ENCODE measurements at places on chromosomes 4 and X.

DNA sequence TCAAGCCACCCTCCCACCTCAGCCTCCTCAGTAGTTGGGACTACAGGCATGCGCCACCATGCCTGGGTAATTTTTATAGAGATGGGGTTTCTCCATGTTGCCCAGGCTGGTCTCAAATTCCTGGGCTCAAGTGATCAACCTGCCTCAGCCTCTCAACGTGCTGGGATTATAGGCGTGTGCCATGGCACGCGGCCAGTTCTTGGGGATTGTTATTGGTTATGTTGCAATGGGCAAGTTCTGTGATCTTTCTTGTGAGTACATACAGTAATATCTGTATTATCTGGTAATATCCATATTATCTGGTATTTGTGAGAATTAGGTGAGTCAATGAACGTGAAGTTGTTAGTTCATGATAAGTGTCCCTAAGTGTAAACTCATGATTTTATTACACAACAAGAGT is 90.3 kb upstream of the TBL1X start:
- no peak for DNase-seq

- no peak for DNase-seq
These were observed 565.0 kb downstream of the BCOR start for GRCh38 chrX:39532761-39533160.

DNA sequence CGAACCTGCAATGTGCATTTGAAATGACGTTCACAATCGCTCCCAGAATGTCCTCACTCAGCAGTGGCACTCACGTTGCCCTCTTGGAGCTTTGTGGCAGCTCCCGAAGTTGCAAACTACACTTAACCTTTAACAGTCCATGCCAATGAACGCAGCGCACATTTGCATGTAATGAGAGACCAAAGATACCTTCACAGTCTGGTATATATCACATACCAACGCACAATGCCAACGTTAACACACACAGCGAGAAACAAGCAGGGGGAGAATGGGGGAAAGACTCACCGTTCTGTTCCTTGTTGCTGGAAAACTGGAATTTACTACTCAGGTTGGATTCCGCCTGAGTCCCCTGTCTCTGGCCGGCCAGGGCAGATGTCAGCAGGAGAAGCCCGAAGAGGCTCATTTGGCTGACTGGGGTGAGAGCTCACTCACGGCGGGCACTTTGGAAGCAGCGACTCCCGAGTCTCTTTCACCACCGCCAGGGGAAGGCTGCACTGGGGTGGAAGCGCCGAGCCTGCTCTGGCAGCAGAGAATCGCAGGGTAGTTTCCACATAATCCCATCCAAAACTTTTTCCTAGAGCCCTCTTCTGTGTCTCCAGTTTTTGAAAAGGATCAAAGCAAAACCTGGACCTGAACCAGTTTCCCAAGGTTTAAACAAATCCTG is 966 bp downstream of the PDGFC start:
- no peak for DNase-seq

DNA sequence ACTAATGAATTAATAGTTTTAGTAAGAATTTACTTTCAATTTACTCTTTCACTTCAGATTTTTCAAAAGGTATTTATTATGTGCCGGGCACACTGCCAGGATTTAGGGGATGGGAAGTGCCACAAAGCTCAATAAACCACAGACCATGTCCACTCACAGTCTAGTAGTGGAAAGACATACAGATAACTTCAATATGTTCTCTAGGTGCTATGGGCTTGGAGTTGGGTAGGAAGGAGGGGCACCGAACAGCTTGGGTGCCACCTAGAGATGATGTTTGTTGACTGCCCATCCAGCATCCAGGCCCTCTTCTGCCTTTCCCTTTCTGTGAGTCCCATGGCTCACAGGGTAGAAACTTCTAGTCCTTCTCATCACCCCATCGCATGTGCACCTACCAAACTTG is 17.8 kb downstream of the MFAP3L start:
- DNase-seq, result no peak

DNA sequence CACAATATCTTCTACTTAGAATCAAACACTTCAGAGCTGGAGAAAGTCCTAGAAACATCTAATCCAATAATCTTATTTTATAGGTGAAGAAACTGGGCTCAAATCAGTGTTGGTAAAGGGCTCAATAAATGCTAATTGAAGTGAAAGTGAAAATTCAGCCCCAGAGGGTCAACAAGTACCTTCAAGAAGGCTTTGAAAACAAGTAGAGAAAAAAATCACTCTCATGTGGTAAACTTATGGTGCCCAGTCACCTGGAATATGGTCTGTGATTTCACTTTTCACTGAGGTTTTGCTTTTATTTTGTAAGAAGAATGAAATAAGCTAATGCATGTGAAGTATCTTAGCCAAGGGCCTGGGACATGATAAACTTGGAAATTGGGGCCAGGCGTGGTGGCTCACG is 29.1 kb upstream of the EIF4E start:
- no peak for DNase-seq

GRCh38 chrX:119427024-119427794 is 28.1 kb downstream of the SLC25A43 start:
- peak; percentile 20 for DNase-seq

- DNase-seq, result no peak
These were observed 59.3 kb downstream of the DDIT4L start for GRCh38 chr4:100130964-100131363.

- DNase-seq, result no peak
These were observed 170.5 kb upstream of the EMCN start for GRCh38 chr4:100688368-100688767.

GRCh38 chrX:77493677-77494553 is 46.7 kb downstream of the FGF16 start:
- no peak for DNase-seq

DNA sequence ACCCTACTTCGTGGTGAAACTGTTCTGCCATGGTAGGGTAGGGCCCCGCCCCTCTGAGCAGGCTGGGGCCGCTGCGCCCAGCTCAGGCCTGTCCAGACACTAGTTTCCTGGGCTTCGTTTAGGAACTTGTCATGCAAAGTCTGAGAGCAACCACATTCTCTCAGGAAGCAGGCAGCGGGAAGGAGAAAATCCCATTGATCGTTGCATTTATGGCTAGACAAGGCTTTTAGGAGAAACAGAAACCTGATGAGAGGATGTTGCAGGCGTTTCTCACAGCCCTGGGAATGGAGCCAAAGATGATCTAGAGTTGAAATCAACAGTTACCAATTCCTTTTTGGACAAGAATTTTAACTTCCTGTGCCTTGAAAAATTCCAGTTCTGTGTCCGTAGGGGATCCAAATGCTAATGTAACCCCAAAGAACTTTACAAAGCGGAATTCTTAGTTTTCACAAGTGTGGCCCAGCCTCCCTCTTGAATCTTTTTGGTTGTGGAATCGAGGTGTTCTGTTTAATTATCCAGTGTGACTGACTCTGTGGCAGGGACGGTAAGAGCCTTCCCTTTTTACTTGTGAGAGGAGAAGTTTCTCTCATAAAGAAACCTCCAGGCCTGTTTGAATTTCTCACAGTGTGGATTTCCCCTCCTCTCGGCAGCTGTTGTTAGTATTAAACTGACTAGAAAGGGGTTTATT is 4.5 kb upstream of the CXCL9 start:
- DNase-seq, result peak; percentile 41

GRCh38 chrX:68942840-68943239 is 114.0 kb downstream of the EFNB1 start:
- DNase-seq, result no peak

- no peak for DNase-seq
These were observed 170.6 kb downstream of the MSN start for GRCh38 chrX:65837875-65838549.

DNA sequence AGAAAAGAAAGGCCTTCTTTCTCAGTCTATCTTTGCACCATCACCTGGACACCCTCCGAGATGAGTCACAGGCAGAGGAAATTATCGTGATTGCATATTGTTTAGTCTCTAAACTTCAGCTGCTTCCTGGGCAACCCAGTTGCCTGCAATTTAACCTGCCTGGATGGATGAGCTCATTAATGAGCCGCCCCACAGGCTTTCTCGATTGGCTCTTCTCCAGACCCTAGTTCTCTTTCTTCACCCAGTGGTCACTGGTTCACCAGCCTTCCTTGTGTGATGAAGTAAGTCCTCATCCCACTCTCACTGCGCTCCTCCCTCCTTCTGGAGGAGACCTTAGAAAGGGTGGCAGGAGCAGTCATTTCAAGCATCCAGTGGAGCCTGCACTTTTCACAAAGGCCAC is 94.4 kb downstream of the SOWAHB start:
- DNase-seq, result no peak

- no peak for DNase-seq
These were observed 81.3 kb upstream of the TMEM33 start for GRCh38 chr4:41853973-41854372.

- no peak for DNase-seq
These were observed 773 bp downstream of the PRMT9 start for GRCh38 chr4:147683188-147683591.

DNA sequence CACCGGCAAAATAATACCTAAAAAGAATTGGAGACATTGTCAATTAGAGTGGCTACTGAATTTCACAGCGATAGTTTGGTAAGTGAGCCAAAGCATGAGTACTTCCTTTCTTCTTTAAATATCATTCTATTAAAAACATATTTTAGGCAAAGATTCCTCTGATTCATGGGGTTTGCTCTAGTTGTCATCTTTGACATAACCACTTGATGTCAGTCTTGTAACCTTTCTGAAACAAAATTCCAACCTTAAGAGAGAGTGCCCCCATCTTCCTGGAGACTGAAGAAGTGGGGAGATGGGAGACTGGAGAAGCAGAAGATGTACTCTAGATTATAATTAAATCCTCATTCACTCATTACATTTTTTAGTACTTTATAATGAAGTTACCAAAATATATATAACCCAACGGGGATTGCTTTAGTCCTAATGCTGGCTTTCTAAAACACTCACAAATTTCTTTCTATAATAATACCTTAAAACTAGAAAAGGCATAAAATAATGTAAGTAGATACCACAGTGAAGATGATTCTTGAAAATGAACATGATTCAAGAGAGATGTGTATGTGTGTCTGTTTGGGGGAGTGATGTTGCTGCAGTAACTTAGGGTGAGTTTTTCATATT is 96.4 kb downstream of the EMCN start:
- DNase-seq, result no peak

DNA sequence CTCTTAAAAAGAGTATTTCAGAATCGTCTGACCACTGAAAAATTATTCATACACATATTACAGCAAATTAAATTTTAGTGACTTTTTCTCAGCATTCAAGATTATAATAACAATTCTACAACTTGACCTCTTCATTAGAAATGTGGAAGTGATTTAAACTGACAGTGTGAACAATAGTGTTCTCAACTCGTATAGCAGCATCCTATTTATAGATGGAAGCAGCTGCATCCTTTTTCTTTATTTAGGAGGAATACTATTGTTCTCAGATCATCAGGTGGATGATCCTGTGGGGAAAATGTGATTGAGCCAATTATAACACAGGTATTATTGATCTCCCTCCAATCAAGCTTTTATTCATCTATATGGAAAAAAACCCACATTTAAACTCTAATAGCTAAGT is 56.7 kb downstream of the RAPGEF2 start:
- no peak for DNase-seq

- peak; percentile 99 for DNase-seq
These were observed 1.4 kb downstream of the HGFAC start for GRCh38 chr4:3442959-3443749.

GRCh38 chr4:155249016-155249566 is 40.7 kb downstream of the NPY2R start:
- DNase-seq, result no peak

DNA sequence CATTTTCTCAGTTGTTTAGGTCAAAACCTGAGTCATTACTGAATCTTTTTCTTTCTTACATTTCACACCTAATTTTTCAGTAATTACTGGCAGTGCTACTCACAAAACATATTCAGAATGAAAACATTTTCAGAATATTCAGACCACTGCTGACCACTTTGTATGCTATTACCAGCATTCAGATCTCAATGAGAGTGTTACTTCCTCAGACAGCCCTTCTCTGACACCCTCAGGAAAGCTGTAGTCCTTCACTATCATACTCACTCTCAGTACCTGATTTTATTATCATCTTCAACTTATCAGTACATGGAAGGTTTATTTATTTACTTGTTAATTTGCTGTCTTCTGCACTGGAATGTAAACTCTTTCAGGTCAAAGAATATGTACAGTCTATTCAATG is 12.3 kb upstream of the ALB start:
- DNase-seq, result no peak

DNA sequence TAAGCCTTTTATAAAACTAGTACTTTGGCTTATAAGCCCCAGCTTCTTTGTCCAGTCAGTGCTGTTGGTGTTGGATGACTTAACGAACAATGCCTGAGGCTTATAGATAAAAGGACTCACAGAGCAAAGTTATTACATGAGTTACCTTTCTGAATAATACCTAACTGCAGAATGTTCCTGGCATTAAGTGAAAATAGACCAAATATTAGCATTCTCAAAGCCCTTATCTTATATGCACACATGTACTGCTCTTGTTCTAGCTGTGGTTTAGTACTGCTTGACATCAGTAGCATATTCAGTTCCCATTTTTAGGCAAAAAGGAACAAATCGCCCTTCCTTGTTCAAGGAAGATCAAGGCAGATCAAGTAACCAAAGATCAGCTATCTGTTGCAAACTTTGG is 131.6 kb downstream of the ZNF330 start:
- DNase-seq, result no peak

DNA sequence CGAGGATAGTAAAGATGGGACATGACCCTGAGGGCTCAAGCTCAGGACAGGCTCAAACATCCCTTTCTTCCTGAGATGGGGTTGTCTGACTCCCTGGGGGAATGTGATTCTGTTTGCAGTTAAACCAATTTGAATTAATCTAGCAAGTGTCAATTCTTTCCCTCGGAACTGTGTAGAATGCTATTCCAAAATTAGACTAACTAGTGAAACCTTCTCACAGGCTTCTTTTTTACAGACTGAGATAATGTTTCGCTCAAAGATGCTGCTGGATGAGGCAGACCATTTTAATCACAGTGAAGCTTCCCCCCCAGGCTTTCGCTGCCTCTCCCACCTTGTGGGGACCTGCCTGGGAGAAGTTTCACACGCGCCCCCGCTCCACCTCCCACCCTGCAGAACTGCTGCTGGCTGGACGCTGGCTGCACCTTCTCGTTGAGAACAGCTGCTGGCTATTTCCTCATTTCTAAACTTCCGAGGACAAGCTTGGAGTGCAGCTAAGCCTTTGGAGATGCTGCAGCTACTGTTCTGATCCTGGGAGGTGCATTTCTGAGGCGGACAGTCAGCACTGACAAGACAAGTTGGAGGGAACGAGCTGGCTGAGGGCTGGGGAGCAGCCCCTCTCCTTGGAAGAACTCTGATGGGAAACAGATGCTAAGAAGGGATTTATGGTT is 297.8 kb downstream of the RAPGEF2 start:
- no peak for DNase-seq

Measured in GM12892 (cell line).